ENCODE measurements at places on chromosomes 3 and 15. TPM values are rescaled to one million over a fixed set of nuclear protein-coding genes. Genes with fewer than 3 reads are reported as not detected.

Gene KLHL40
- total RNA-seq, result not detected

Gene ADIPOQ
- total RNA-seq, result not detected

Gene MYO1E
- total RNA-seq, result 86.2 TPM

Gene BNC1
- total RNA-seq, result not detected

Gene TEX55
- not detected for total RNA-seq

Gene TICRR
- total RNA-seq, result 15.2 TPM

Gene ROPN1
- not detected for total RNA-seq

Gene OCA2
- total RNA-seq, result not detected

Gene FRMD5
- 4.3 TPM for total RNA-seq

Gene PARP16
- 6.7 TPM for total RNA-seq

Gene ABHD6
- 10.5 TPM for total RNA-seq

- DNase-seq, result peak; percentile 58
These were observed 1.3 kb upstream of the RFX7 start for GRCh38 chr15:56244811-56245576.

DNA sequence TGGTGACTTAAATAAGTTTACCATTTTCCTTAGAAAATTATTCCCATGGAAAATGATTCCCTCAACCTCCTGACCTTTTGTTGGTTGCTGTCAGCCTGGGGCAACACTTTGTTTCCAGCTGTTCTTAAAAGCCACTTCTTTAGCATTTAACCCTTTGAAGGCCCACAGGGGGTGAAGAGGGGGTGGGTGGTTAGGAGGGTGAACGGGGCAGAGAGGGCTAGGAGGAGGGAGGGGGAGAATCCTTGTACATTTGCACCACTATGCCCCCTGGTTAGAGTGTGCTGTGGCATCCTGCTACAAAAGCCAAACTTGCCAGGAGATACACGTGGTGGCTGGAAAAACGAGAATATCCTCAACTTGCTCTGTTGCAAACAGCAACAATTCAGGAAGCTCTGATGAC lies 273.2 kb upstream of the RGMA start:
- DNase-seq, result no peak

DNA sequence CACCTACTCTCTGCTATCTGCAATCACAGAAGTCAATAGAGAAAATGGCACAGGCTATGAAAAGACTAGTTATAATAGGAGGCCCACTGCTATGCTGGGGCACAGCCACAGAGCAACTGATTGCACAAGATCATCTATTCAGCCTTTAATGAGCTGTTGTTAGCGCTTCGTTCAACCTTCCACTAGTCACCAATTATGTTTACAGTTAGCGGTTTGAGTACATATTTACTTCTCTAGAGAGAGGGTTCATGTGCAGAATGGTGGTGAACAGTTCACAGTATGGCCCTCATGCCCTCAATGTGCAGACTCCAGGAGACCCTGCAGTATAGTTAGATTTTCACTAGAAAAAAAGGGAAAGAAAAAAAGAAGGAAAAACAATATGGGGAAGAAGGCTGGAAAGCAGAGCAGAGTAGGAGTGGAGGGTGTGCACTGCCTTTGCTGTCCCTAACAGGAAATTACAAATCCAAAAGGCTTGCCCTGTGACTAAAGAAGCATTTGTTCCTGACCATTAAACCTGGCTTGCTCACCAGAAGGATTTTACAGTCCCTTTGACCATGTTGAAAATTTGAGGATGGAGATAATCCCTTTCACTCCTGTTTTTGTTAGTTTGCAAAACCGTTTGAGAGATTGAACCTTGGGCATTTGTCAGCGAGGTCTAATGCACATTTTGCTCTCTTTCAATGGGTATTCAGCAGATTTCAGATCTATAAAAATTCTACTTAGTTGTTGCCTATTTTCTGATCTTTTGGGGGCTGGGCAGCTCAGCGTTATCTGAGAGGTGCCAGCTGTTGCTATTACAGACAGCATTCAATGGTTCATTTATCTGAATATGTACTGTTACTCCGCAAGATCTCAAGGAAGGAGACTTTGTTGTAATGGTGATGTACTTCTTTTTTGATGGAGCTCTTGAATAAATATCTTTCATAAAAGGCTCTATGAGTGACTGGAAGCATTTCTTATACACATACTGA lies 296.1 kb downstream of the LSAMP start:
- DNase-seq, result no peak

- no peak for DNase-seq
These were observed 72.0 kb downstream of the CCNL1 start for GRCh38 chr3:157087780-157088600.

DNA sequence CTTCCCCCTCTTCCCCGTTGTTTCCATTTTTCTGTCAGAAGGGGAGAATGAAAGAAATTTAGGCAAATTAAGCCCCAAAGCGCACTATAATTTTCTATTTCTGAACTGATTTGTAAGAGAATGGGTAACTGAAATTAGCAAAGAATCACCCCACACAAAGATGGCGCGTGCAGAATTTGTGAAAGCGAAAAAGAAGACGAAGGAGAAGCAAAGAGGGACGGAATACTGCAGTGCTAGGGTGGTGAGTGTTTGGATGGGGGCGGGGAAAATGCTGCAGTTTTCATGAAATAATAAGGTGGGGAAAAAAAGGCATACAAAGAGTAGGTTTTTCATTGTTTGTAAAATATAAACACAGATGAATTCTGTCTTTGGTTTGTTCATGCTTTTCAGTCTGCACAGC lies 4.6 kb upstream of the CTNNB1 start:
- DNase-seq, result no peak

GRCh38 chr3:175664911-175665310 lies 805.8 kb downstream of the NAALADL2 start:
- DNase-seq, result no peak

- DNase-seq, result no peak
These were observed 170.4 kb downstream of the KLHL25 start for GRCh38 chr15:85624291-85624801.

DNA sequence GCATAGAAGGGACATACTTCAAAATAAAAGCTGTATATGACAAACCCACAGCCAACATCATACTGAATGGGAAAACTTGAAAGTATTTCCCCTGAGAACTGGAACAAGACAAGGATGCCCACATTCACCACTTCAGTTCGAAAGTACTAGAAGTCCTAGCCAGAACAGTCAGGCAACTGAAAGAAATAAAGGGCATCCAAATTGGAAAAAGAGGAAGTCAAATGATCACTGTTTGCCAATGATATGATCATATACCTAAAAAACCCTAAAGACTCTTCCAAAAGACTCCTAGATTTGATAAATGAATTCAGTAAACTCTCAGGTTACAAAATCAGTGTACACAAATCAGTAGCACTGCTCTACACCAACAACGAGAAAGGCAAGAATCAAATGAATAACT lies 40.7 kb downstream of the SLC49A4 start:
- DNase-seq, result no peak

DNA sequence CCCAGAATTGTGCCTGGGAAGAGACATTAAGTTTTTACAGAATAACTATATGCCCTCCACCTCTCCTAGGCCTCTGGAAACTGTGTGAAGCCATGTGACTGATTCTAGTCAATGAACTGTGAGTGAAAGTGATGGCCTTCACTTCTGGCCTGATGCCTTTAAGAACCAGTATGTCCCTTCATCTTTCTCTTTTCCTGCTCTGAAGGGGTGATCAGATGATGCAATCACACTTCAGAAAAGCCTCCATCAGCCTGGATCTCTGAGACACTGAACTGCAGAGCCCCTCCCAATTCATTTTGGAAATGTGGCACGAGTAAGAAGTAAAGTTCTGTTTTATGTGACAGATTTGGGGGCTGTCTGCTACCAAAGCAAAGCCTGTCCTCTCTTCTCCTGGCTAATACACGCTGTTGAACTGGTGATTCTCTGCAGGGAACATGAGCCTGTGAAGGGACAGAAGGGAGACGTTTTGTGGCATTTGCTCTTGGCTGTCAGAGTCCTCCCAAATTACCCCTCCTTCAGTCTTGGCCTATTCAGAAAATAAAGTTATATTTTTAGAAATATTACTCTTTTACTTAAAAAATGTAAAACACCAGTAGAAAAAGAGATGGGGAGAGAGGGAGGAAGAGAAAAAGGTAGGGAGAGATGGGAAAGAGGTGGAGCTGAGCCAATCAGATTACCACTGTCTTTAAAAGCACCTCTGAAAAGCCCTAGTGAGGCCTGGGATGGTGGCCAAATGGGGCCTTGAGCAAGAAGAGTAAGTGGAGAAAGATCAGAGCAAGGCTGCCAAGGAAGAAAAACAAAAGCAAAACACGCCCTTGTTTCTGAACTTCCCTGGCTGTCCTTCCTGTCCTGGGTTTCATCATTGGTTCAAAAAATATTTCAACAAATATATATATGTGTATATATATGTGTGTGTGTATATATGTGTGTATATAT lies 40.9 kb upstream of the RYK start:
- DNase-seq, result no peak

DNA sequence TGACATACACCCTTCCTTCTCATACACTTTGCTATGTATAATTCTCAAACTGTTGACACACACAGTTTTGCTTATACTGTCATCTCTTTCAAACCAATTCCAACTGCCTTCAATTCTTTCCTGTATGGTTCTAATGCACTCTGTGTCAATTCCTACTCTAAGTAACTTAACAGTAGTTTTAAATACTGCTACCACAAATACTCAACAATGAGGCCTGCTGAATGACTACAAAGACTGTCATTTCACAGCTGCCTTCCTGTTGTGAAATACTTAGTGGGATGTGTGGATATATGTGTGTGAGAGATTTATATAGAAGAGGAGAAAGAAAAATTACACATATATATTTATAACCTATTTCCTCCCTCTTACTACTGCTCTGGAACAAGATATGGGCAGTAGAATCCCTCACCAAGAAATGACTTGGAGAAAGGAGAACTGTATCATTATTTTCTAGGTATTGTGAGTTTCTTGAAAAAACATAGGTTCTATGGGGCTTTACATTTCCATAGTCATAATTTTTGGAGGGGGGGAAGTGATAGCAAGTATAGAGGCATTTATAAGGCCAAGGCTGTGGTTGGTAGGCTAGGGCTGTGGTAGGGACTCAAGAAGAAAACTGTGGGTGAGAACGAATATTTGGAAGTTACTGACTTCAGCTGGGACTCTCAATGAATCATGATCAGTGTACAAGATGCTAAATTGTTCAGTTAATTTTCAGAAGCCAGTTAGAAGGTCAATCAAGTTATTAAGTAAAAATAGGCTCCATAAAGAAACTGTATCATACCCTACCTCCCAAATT lies 88.7 kb downstream of the ANKRD28 start:
- no peak for DNase-seq

GRCh38 chr3:194748225-194748624 lies 62.5 kb downstream of the FAM43A start:
- no peak for DNase-seq

DNA sequence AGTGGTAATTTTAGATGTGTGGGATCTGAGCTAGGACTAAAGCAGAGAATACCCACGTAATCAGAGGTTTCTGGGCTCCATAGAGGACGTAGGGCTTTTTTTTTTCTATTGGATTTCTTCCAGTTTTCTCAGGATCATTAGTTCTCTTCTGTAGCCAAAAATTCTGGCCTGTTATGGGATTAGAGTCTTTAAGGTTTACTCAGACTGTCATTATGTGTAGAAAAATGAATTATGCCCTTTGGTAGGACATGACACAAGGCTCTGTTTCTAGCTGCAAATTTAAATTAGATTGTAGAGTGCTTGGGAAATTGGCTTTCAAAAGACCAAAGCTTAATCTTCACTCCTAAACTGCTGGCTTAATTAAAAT lies 1.9 kb downstream of the SETD5 start:
- no peak for DNase-seq

DNA sequence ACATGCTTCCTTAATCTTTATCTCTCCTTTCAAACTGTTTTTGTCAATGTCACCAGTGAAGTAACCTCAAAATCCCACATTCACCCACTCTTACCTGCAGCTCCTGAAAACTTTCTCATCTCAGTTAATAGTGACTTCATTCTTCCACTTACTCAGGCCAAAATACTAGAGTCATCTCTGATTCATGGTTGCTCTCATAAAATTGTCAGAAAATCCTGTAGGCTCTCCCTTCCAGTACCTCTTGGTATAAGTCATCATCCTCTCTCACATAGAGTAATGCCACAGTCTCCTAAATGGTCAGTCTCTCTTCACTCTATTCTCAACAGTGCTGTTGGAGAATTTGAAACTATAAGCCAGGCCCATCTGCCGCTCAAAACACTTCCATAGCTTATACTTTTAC lies 34.9 kb upstream of the POU1F1 start:
- DNase-seq, result no peak

DNA sequence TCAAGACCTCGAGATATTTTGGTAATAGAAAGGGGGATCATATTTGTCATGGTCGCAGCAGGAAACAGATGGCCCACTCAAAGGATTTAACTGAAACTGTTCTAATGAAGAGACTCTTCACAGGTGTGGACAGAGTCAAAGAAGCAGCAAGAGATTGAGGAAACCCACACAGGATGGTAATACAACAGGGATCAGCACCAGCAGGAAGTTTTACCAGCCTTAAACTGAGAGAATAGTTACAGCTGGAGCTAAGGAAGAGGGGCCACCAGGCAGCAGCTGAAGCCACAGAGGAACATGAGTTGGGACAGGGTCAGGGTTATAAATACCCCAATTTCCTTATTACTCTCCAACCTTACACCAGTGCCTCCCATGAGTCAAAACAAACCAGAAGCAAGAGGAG lies 131.8 kb upstream of the UBE2E2 start:
- no peak for DNase-seq

- peak; percentile 70 for DNase-seq
These were observed 60.3 kb downstream of the STRIT1 start for GRCh38 chr3:155233213-155233612.
